ENCODE measurements at places on chromosomes 7 and 10.

GRCh38 chr10:62760401-62760800, 44.1 kb upstream of the ADO start:
- DNase-seq, result no peak

- DNase-seq, result no peak
Observed at GRCh38 chr7:142908921-142909890, 23.7 kb upstream of the TRPV6 start.

GRCh38 chr7:18901982-18902421, 215.4 kb downstream of the TWIST1 start:
- no peak for DNase-seq

DNA sequence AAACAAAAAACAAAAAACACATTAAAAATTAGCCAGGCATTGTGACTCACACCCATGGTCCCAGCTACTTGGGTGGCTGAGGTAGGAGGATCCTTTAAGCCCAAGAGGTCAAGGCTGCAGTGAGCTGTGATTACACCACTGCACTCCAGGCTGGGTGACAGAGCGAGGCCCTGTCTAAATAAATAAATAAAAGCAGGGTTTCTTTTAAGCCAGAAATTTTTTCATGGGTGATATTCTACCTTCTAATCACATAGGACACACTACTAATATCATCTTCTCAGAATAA, 14.2 kb upstream of the SVIL start:
- no peak for DNase-seq

DNA sequence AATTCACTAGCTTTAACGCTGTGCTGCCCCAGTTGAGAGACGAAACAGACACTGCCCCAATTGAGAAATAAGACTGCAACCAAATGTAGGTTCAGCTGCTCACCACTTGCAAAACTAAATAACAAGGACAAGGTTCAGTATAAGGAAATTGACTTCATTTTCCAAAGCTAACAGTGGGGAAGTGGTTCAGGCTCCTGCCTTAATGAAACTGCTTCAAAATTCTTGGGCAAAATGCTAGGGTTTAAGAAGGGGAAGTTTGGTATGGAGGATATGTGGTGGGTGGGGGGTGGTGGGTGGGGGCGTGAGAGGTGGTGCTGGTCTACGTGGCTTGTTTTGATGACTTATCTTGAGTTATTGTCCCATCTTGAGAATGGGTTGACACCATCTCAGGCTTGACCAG, 21.8 kb downstream of the MRPL32 start:
- no peak for DNase-seq

- DNase-seq, result peak; percentile 96
Observed at GRCh38 chr7:17234398-17235031, 63.9 kb upstream of the AHR start.

DNA sequence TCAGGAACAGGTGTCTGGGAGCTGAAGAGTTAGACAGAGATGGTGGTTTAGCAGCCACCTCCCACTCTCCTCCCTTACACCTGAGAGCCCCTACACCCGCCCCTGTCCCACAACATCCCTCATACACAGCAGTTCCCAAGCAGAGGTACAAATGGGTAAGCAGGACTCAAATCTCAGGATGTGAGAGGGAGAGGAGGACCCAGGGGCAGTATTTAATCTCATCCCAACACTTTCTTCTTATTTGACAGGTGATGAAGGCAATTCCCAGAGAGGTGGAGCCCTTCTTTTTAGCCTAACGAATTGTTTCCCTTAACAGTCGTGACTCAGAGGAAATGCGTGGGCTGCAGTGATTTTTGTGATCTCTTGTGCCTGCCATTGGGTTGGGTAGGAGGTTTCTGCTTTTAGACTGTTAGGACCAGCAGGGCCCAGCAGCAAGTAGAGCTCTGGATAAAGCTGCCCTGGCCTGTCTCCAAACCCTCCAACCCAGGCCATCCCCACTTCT, 191.3 kb downstream of the HECW1 start:
- DNase-seq, result no peak

- DNase-seq, result no peak
Observed at GRCh38 chr10:69751214-69751613, 50.5 kb upstream of the COL13A1 start.

DNA sequence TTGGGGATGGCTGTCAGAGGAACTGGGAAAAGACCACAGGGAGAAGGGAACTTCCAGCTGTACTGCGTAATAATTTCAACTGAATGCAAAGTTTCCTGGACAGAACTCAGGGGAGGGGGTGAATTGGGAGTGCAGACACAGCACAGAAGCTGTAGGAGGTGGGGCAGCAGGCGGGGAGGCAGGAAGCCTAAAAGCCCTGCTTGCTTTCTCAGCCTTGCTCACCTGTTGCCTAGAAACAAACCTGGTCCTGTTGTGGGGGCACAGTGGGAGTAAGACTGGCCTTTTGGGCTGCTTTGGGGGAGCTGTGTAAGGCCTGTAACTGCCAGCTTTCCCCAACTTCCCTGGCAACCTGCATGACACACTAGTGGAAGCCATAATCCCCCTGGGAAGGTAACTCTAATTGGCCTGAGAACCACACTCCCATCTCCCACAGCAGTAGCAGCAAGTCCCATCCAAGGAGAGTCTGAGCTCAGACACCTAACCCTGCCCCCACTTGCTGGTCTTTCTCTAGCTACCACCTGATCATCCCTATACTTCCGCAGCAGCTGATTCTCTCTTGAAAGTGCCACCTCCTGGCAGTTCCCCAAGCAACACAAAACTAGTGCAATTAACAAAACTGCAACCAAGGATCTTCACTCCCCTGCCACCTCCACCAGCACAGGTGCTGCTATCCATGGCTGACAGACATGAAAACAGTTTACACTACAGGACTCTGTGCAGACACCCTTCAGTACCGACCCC, 1239.3 kb downstream of the SORCS1 start:
- DNase-seq, result no peak

GRCh38 chr10:31757831-31758230, 170.8 kb downstream of the ARHGAP12 start:
- DNase-seq, result no peak

DNA sequence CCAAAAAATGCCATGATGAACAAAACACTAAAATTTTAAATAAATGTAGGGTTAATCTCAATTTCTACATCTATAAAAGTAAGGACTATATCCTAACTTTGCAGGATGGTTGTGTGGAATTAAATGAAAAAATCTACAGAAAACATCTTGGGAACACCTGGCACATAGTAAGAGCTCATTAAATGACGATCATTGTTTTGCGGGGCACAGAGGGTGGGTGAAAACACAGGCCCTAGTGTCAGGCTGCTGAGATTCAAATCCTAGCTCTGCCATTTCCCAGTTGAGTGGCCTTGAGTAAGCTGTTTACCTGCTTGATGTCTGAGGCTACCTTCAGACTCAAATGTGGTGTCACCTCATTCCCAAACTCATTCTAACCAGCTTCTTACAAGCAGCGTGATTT, 35.6 kb downstream of the BTBD16 start:
- no peak for DNase-seq

DNA sequence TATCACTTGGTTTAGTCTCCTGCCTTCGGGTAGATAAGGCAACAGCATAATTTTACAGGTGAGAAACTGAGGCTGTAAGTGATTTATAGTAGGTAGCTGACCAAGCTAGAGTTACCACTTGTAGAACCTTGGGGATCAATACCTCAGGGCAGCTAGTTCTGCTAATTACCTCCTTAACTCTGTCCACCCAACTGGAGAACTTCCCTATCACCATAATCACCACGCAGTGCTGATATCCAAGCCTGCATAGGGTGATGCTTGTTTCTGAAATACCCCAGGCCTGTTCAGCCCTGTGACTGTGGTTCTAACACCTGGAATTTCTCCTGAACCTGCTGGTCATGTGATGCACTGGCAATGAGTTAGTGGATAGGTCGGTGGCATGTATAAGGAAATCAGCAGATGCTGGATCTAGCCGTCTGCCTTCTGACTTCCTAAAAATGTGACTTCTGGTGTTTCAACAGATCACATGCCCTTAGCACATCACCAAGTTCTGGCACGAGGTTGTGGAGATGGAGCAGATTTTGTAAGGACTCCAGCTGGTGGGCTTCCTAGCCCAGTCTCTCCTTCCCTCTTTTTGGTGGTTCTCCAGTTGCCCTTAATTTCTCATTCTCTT, 15.3 kb downstream of the PLAU start:
- DNase-seq, result no peak

- DNase-seq, result no peak
Observed at GRCh38 chr10:59012839-59013238, 163.6 kb upstream of the PHYHIPL start.

GRCh38 chr10:78556705-78557432, 511.9 kb upstream of the ZMIZ1 start:
- DNase-seq, result no peak

DNA sequence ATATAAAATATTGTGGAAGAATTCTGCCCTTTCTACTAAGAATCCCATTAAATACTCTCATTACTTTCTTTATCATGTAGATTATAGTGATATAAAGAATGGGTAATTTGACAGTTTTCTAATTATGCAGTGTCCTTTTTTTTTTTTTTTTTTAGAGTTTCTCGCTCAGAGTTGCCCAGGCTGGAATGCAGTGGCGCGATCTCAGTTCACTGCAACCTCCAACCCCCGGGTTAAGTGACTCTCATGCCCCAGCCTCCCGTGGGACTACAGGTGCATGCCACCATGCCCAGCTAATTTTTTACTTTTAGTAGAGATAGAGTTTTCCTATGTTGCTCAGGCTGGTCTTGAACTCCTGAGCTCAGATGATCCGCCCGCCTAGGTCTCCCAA, 1143.4 kb upstream of the SORCS1 start:
- no peak for DNase-seq

DNA sequence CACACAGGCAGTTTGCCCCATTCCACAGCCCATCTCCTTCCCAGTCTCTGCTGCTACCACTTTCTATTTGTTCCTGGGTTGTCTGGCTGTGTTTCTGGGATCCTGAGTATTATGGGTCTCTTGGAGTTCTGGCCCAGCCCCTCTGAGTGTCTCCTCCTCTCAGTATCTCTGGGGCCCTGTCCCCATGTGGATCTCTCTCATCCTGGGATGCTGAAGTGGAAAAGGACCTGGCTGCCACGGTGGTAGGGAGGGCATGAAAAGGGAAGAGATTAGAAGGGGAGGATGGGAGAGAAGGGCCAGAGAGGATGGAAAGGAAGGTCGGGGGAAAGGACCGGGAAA, 54.5 kb upstream of the LBX1 start:
- no peak for DNase-seq

- peak; percentile 5 for DNase-seq
Observed at GRCh38 chr7:139108266-139109187, 993 bp downstream of the ZC3HAV1 start.

- DNase-seq, result no peak
Observed at GRCh38 chr7:106365252-106366005, 80.6 kb upstream of the NAMPT start.

- no peak for DNase-seq
Observed at GRCh38 chr7:11758627-11759111, 73.3 kb downstream of the THSD7A start.

DNA sequence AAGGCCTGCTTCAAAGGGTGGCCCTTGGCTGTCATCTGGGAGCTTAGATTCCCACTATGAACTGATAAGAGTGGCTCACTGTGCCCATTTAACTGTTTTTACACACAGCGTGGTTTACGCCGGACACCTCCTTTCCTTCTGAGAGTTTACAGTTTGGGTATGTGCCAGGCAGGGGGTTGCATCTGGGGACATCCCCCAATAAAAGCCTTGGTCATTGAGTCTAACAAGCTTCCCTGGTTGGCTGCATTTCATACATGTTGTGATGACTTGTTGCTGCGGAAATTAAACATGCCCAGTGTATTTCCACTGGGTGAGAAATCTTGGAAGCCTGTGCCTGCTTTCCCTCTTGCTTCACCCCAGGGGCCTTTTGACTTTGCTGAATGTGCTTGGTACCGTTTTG, 264.1 kb upstream of the NPY start:
- DNase-seq, result no peak

- no peak for DNase-seq
Observed at GRCh38 chr10:22366771-22367170, 21.5 kb downstream of the SPAG6 start.

DNA sequence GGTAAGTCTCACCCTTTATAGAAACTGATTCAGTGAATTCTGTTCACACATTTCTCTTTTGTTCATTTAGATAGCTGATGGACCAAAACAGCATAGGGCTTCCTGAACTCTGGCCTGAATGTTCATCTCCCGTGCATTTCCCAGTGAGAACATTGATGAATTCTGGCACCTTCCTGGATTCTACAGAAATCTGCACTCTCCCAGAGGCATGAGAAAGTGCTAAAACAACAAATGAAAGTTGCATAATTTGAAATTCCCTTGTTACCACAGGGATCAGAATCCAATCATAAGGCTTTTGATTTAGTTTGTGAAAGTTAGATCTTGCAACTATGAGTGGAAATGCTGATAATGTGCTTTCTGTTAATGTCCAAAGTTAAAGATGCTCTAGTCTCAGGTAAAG, 29.7 kb upstream of the SCIN start:
- DNase-seq, result no peak

DNA sequence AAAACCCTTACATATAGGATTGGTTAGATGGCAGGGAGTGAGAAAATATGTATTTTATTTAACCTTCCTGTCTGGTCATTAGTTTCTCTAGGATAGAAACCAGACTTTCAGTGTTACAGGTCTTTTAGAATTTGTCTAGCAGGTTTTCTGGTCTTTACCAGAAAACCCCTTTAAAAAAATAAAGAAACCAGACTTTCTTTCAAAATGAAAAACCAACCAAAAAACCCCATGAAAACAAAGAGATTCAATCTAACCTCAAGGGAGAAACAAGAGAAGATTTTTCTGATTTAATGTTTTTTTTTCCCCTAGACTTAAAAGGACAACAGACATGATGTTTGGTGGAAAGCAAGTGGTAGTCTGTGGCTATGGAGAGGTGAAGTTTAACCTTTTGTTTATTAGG, 28.7 kb upstream of the STRIP2 start:
- no peak for DNase-seq

GRCh38 chr7:36210291-36210922, 57.4 kb downstream of the EEPD1 start:
- DNase-seq, result no peak

- no peak for DNase-seq
Observed at GRCh38 chr10:48580236-48580635, 24.6 kb downstream of the ARHGAP22 start.

- no peak for DNase-seq
Observed at GRCh38 chr7:48045195-48045765, 9.9 kb downstream of the C7orf57 start.
